ENCODE measurements at places on chromosomes 16 and 17.

DNA sequence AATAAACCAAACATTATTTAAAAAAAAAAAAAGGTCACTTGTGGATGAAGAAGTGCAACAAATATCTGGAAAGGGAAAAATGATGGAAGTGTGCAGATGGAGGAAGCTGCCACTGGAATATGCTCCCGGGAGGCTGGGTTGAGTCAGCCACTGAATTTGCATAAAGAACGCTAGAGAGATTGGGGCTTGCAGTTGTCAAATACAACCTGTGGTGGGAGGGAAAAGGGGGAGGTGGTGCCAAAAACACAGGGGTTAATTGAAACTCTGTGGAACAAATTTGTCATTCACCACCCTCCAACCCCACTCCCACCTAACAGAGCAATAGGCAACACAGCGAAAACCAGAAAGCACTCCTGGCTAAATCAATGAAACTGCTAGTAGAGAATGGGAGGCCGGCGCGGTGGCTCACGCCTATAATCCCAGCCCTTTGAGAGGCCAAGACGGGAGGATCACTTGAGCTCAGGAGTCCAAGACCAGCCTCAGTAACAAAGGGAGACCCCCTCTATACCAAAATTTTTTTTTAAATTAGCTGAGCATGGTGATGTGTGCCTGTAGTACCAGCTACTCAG lies 37.6 kb upstream of the RPL38 start:
- no peak for DNase-seq

GRCh38 chr17:73359352-73359751 lies 47.6 kb upstream of the CDC42EP4 start:
- no peak for DNase-seq

DNA sequence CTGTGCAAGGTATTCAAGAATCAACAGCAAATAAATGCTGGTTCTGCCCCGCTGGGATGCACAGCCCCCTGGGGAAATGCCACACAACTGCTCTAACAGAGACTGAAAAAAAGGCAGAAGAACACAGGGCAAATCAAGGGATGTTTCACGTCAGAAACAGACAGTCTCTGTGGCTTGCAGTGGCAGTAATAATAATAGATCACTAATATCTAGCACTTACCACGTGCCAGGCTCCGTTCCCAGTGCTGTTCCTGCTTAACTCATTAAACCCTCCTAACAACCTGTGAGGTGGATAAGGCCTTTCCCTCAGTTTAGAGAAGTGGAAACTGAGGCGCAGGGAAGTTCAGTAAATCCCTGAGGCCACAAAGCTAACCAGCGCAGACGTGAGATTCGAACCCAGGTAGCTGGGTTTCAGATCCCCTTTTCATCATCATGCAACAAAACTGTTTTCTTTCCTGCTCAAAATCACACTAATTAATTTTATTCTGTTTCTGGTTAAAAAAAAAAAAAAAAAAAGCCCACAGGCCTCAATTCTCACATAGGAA lies 36.7 kb downstream of the ARHGAP17 start:
- no peak for DNase-seq

GRCh38 chr16:66084306-66084705 lies 282.2 kb upstream of the CDH5 start:
- no peak for DNase-seq

DNA sequence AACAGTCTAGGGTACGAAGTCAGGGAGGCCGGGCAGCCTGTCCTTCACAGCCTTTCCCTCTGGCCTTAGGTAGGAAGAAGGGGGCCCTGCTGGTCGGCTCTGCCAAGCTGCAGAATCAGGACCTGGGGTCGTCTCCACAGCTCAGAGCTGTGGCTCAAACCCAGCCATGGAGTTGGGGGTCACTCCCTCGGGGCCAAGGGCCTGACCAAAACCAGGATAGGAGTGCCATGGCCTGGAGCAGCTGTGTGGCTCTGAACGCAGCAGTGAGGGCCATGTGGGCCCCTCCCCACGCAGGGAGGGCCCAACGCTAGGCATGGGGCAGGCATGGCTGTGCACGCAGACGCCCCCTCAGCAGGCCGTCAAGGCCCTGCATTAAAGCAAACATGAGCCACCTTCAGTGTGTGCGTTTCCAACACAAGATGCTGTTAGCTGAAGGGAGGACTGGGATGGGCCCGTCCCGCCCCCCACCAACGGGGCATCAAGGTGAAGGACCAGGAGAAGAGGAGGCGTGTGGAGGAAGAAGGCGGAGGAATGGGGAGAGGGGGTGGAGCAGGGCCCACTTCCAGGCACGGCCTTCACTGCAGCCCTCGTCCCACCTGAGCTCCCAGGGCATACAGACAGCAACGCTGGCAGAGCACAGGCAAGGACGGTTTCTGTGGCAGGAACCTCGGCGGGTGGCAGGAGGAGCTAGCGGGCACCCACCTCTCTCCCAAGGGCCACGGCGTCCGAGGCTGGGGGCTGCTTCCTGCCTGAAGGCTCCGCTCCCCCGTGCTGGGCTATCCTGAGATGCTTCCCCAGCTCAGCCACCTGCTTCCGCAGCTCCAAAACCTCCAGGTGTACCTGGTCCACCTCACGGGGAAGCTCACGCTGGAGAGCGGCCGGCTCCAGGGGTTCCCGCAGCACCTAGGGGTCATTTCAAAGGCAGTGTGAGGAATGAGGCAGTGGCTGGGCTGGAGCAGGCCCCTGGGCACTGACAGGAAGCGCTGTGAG lies 55.3 kb downstream of the CCDC57 start:
- no peak for DNase-seq

- DNase-seq, result no peak
These were observed 181.1 kb downstream of the SNX29 start for GRCh38 chr16:12157517-12158093.

DNA sequence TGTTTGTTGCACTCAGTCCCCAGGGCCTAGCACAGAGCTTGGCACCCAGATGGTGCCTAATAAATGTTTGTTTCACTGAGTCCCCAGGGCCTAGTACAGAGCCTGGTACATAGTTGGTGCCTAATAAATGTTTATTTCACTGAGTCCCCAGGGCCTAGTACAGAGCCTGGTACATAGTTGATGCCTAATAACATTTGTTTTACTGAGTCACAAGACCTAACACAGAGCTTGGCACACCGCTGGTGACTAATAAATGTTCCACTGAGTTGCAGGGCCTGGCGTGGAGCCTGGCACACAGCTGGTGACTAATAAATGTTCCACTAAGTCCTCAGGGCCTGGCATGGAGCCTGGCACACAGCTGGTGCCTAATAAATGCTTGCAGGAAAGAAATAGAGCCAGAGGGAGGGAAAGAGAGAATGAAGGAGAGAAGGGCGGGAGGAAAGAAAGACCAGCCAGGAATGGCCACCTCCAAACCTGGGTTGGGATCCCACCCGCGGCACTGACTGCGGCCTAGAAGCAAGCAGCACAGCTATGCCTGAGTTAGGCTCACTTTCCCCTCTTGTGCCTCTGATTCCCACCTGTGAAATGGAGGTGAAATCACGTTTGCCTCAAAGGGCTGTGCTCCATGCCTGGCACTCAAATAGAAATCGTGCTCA lies 7.5 kb downstream of the SLC5A11 start:
- DNase-seq, result no peak

- DNase-seq, result no peak
These were observed 7.6 kb upstream of the HNF1B start for GRCh38 chr17:37752482-37752881.

DNA sequence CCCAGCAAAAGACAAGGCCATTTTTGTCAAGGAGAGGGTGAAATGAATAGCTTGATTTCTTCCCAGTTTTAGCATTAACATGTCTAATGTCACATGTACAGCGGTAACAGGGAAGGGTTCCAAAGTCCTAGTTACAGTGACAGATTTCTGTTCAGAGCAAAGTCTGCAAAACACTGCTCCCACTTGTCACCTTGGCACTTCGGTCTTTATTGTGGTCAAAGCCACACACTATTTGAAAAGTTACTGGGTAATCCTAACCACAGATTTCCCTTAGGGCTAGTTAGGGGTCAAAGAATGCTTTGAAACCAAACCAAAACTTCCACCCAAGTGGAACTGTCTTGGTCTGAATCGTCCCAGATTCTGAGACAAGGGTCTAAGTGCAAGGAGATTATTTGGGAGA lies 455.6 kb downstream of the HS3ST3B1 start:
- no peak for DNase-seq

DNA sequence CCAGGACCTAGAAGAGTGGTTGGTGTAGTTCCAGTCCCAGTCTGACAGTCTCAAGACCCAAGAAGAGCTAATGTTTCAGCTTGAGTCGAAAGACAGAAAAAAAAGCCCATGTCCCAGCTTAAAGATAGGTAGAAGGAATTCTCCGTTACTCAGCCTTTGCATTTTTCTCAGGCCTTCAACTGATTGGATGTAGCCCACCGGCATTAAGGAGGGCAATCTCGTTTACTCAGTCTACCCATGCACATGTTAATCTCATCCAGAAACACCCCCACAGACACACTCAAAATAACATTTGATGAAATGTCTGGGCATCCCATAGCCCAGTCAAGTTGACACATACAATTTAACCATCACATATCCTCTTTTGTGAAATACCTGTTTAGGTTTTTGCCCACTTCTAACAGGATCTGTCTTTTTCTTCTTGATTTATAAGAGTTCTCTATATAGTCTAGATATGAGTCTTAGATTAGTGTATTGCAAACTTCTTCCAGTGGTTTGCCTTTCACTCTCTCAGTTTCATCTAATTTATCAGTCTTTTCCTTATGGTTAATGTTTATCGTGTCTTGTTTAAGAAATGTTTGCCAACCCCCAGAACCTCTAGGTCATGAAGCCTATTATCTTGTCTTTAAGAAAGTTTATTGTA lies 7.6 kb upstream of the NUP93 start:
- no peak for DNase-seq

DNA sequence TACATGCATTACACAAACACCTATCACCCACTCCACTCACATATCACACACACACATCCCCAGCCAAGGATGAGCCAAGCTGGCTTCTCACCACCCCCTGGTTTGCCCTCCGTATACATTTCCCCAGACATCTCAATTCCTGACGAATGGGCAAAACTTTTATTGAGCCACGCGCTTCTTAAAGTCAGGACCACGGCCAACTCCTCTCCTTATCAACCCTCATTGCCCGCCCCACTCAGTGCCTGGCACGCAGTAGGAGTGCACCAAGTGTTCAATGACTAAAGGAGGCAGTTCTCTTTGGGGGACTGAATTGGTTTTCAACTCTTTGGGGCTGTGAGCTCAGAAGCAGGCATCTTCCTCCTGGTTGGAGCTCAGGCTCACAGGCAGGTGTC lies 22.5 kb upstream of the C16orf78 start:
- DNase-seq, result no peak

- DNase-seq, result peak; percentile 65
These were observed 12.1 kb downstream of the ATP2C2 start for GRCh38 chr16:84380405-84380804.

DNA sequence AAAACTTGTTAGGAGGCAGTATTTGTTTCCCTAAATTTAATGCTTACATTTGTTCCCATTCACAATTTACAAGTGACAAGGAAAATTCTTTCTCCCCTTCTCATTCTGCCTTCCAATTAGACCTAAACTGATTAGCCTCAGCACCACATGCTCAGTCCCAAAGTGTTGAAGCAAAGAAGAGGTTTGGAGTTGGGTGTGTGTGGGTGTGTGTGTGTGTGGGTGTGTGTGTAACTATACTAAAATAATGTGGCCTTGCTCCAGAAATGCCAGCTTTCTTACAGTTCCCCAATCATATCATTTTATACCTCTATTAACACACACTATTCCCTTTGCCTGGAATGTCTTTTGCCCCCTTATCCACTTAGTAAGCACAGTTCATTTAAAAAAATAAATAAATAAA lies 6.9 kb upstream of the UTP6 start:
- no peak for DNase-seq

- no peak for DNase-seq
These were observed 69.0 kb downstream of the TBC1D16 start for GRCh38 chr17:79966681-79967080.

GRCh38 chr16:76389126-76389525 lies 111.9 kb downstream of the CNTNAP4 start:
- DNase-seq, result no peak

GRCh38 chr16:85420501-85421337 lies 192.4 kb upstream of the GSE1 start:
- DNase-seq, result peak; percentile 45

DNA sequence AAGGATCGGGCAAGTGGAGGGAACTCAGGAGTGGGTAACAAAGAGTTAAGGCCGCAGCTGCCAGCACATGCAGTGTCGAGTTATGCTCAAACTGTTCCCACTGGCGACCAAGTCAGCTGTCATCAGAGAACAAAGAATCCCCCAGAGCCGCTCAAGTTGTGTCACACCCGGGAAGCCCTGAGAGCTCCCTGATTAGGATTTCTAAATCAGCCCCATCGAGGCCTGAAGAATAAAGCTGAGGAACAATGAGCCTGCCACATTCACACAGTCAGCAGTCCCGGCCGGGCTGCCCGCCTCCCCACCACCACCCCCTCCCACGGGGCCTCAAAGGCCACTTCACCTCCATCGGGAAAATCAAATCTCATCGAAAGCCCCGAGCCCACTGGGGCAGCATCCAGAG lies 84.5 kb downstream of the SOX9 start:
- DNase-seq, result no peak

DNA sequence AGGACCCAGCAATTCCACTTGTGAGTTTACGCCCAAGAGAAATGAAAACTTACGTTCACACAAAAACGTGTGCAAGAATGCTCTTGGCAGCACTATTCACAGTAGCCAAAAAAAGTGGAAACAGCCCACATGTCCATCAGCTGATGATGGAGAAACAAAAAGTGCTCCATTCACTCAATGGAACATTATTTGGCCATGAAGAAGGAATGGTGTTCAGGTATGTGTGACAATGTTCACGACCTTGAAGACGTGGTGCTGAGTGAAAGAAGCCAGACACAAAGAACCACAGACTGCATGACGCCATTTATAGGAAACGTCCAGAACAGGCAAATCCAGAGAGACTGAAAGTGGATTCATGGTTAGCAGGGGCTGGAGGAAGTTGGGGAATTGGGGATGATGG lies 84.9 kb downstream of the ZDHHC7 start:
- no peak for DNase-seq

DNA sequence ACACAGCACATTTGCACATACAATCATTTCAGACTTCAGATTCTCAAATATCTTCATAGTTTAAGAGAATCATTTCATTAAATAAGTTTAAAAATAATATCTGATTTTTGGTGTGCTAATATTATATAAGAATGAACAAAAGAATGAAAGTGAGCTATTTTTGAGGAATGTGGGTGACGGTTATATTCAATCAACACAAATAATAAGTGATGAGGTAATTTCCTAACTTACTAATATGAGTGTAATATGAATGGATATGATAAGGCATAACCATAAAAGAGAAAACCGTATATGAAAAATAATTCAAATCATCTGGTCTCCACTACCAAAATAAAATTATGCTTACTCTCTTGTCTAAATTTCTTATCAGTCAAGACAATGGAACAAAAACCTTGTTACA lies 68.4 kb upstream of the NACA2 start:
- DNase-seq, result no peak

Measured in HL-60 (cell line).